ENCODE measurements at places on chromosomes 1 and 21.

GRCh38 chr1:58395355-58395754, 151.2 kb downstream of the OMA1 start:
- no peak for DNase-seq

DNA sequence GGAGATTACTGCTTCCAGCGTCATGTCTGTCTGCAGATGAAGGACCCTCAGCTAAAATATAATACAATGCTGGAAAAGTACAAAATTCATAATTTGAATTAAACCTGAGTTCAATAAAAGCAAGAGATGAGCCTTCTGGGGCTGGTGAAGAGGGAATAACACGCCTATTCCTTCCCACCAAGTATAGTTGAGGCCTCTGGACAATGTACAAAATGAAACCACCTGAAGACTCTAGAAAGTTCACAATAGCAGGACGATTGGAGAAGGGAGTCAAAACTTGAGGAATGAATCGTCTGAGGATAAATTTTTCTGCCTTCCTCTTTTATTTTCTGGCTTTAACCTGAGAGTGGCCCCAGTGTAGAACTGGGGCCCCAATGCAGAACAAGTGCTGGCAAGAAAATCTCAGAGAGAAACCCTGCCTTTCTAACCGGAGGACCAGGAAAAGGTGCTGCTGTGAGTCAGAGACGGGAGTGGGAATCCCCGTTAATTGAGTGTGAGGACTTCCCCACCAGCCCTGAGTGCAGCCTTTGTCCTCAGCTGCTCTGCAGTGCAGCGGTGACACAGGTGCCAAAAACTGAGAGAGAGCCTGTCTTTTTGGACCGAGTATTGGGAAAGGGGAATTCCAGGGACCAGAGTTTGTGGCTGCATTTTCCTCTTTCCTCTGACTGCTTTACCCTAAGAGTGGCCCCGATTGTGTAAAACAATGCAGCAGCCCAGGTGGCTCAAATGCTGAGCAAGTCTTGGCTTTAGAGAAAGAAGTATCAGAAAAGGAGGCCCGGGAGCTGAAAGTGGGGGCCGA, 264.9 kb downstream of the DYRK1A start:
- no peak for DNase-seq

DNA sequence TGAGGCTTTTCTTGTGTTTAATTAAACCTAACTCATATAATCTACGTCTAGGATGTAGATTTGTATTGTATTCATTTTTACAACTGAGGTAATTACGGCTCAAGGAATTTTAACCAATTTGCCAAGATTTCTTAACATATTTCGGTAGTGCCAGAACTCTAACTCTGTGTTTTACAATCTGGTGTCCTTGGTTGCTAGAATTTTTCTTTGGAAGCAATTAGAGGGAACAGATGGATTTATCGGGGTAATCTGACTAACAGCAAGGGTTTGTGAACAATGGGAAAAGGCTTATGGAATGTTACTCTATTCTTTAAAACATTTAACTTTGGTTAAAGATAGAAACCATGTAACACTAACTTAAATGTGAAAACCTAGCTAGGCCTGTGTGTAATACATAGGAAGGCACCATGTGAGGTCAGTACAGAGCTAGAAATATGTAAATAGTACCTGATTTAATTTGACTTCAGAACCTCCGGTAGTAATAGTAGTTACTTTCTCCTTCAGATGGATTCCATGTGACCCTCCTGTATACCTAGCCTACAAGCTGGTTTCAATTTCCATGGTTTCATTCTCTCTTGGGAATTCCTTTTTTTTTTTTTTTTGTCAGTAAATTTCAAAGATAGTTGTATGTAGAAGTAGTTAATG, 1.2 kb downstream of the MTF2 start:
- DNase-seq: no peak

GRCh38 chr1:212858461-212859265, 588 bp downstream of the FLVCR1 start:
- DNase-seq: peak; percentile 60

- DNase-seq: no peak
Observed at GRCh38 chr1:51957618-51958017, 32.9 kb downstream of the RAB3B start.

All from adrenal gland (tissue), 19 donors.